HCEC 1CT (cell line): ENCODE measurements at places on chromosomes 11 and 22.

DNA sequence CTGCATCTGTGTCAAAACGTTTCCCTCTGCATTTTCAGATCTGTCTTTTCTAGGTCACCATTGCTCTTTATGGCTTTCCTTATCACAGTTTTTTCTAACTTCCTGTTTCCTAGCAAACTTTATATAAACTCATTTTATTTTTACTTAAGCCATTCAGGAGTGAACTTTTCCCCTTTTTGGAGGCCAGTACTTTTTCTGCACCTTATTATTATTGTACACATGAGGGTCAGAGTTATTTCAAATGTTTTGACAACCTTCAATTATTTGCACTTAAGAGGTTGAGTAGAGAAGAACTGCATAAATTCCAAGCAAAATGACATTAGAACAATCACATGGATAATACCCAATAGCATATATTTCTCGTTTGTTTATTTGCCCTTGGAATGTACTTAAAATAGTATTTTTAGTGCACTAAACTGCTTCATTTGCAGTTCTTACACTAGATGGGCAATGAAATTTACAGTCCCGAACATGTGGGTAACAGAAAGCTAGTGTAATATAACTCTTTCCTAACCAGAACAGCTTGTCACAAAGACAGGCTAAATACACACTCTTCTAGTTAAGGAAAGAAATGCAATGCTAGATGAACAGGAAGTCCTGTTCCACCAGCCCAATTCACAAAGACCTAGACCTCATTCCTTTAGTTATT lies 79.5 kb downstream of the UBASH3B start:
- DNase-seq = no peak

DNA sequence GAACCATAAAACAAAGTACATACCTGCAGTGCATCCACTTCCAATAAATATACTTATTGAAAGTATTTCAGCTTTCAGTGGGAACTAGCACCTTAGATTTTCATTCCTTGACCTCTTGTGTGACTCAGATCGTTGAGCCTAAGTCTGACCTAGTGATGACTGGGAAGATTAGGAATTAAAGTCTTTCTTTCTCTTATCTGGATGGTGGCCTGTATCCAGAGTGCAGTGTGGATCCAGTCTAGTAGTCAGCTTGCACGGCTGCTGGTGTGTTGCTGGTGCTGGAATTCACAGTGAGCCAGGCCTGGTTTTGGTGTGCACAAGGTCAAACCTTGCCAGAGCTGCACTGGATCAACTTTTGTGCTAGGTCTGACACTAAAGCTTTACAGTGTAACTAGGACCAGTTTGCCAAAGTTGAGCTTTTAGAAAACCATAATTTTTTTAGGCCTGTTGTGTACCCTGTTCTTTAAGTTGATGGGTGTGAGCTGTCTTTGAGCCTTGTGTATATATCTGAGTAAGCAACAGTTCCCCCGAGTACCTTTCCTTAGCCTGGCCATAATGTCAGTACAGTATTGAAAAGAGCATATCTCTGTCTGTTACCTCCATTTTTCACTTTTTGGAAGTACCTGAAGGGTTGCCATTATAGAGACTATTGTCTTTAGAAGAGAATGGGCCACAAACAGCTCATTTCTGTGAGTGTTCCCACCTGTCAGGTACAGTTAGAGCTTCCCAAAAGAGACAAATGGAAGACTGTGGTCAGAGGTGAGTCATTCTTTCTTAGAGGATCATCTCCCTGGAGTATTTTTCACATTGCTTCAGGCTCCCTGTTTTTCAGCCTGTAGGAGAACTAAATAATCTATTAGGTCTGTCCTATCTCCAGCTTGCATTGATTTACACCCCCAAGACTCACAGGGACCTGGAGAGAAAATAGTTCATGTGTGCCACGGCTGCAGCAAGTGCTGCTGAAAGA lies 89.8 kb downstream of the ALX4 start:
- no peak for DNase-seq

- peak; percentile 49 for DNase-seq
Measured at GRCh38 chr22:17087498-17088131, 2.8 kb downstream of the IL17RA start.

GRCh38 chr22:22929381-22930221 lies 42.0 kb downstream of the IGLL5 start:
- no peak for DNase-seq

DNA sequence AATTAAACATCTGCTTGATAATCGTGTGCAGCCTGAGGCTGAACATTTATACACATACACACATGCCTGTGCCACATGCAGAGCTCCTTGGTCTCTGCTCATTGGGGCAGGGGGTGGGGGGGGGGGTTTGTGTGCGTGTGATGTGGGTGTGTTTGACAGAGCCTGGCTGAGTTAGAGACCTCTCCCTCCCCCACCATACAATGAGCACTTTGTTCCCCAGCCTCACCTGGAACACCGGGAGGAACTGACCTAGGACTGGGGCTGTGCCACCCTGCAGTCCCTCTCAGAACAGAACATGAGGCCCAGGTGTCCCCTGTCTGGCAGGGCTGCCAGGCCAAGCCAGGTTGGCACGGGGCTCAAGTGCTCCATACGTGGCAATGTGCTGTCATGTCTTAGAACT lies 96.6 kb downstream of the TP53I11 start:
- DNase-seq = no peak

DNA sequence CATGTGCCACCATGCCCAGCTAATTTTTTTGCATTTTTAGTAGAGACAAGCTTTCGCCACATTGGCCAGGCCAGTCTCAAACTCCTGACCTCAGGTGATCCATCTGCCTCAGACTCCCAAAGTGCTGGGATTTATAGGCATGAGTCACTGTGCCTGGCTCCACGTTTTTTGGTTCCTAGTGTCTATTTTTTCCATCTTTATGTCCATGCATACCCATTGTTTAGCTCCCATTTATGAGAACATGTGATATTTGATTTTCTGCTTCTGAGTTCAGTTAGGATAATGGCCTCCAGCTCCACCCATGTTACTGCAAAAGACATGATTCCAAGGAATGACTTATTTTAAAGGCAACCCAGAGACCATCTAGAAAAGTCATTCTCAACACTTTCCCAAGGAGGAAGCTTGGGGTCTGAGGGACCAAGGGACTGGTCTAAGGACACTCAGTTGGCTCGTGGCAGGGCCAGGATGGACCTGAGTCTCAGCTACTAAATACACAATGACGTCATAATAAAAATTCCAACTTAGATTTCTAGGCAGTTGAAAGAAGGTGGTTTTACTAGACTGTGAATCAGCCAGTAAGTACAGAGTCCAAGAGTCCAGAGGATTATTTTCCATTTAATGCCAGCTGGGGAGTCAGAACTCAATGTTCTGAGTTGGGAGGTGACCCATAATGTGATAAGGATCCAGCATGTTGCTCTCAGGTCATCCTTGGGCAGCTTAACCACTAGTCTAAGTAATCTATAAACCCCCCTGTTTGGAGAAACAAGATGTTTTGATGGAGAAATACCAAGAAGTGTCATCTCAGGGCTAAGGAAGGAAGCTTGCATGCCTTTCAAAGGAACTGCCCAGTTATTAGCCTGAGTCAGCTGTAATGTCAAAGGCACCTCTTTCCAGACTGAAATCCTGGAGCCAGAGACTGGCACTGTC lies 39.4 kb downstream of the ABTB2 start:
- DNase-seq = peak; percentile 62

DNA sequence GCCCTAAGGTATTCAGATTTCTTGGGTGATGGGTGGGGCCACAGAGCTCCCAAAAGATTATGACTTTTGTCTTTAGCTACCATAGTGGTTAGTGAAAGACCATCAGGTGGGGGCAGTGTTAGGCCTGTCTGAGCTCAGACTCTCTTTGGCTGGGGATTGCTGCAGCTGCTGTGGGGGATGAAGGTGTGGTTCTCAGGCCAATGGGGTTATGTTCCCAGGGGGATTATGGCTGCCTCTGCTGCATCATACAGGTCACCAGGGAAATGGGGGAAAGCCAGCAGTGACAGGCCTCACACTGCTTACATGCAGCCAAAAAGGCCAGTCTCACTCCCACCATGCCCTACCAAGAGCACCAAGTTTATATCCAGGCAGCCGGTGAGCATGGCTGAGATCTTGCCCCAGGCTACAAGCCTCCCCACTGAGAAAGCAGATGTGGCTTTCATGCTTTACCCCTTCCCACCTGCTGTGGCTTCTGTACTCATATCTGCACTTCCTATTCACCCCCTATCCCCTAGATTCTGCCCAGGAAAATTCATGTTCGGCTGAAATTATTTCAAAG lies 24.8 kb downstream of the CNTF start:
- no peak for DNase-seq

DNA sequence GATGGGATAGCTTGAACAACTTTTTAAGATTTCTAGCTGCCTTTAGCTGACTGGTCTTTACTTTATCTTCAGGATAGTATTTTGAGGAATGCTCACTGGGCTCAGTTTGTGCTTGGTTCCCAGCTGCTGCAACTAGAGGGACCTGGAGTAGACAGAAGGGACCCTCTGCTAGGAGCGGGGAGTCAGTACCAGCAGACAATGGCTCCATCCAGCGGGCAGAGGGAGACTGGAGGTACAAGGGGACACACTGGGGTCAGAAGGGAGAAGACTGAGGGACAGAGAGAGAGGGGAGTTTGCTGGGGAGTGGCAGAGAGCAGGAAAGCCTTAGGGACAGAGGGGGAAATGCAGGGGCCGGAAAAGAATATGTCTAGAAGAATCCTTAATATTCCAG lies 22.0 kb upstream of the ACER3 start:
- peak; percentile 6 for DNase-seq

GRCh38 chr11:100182927-100183326 lies 504.2 kb upstream of the ARHGAP42 start:
- DNase-seq = no peak

GRCh38 chr11:75771646-75772410 lies 3.2 kb downstream of the DGAT2 start:
- peak; percentile 87 for DNase-seq

DNA sequence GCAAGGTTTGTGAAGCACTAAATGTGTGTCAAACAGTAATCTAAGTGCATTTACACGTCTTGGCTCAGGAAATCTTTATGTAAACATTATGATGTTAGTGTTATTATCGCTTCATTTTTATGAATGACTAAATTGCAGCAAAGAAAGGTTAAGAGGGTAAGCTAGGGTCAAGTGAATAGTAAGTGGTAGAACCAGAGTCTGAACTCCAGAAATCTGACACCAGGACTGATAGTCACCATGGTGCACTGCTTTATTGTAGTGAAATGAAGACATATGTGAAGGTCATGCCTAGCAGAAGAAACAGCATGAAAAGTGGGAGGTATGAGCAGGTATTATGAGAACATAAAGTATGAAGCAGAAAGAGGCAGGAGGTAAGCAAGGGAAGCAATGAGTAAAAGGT lies 368.7 kb upstream of the TENM4 start:
- no peak for DNase-seq

DNA sequence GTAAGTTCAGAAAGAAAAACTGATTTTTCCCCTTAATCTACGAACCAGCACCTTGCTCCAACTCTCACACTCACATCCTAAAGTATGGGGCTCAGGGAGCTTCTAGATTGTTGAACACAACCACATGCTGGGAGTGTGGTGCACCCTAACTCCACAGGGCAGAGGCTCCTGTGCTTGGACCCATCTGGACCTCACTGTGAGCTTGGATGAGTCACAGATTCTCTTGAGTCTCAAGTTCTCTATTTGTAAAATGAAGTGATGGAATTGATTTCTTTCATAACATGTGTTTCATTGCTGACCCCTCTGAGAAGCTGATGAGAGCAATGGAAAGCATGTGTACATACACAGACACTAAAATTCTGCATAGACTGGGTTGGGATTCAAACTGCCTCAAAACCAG lies 109.7 kb downstream of the PGR start:
- no peak for DNase-seq

DNA sequence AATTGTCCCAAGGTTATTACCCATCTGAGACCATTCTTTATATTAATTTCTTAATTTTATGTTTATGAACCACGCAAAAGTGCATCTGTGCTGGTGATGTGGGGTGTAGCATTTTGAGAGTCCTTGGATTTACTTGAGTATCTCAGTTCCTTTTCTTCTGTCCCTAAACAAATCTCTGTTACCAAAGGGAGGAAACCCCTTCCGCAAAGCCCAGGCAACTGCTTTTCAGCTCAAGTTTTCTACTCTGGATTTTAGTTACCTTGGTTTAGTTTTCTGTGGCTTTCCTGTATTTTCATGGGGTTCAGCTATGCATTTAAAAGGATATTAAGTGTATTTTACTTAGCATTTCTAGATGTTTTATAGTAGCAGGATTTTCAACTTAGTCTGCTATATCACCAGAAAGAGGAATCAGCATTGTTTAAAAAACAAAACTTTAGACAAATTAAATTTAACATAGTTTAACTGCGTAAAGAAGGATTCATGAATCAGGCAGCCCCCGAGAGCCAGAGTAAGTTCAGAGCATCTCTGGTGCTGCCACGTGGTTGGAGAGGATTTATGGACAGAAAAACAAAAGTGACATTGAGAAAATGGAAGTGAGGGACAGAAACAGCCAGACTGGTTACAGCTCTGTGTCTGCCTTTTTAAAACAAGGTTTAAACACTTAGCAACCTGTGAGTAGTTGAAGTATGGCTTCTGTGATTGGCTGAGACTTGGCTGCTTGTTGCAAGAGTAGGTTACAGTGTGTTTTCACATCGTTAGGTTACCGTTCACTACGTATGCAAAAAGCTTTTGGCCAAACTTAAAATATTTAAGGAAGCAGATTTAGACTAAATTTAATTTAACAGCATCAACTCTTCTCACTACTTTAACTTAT lies 9.6 kb downstream of the ADM start:
- no peak for DNase-seq

GRCh38 chr11:44893308-44893822 lies 57.3 kb downstream of the TP53I11 start:
- DNase-seq = no peak

DNA sequence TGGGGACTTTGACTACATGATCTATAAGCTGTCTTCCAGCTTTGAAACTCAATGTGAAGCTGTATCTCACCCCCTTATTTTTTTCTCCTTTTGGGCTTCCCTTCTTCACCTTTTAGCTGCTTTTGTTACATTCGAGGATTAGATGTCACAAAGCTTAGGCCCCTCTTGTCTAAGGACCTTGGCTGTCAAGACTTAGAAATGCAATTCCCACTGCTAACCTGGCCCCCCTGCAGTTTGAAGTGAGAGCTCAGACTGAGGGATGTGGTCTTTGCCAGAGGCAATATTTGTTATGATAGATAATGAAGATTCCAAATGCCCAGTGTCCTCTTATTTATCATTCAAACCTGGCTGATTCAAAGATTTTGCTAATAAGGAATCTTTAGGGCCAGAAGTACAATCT lies 128.3 kb downstream of the ARL14EP start:
- DNase-seq = no peak

DNA sequence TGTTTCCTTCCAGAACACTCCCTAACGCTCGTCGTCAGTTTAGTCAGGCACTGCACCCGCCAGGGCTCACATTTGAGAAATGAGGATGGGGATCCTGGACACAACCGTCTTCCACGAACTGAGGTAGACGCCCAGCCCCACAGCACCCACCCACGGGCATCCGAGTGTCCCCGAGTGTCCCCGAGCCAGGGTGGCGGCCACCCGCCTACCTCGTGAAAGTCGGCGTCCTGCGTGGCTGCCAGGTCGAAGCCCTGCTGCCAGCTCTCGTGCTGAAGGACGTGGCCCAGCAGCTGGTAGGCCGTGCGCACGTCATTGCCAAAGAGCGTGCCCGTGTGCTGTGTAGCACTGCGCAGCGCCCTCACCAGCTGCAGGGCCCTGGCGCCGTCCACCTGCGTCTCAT lies 53.6 kb downstream of the TRMU start:
- no peak for DNase-seq
